ENCODE measurements at places on chromosomes 2 and 18.

DNA sequence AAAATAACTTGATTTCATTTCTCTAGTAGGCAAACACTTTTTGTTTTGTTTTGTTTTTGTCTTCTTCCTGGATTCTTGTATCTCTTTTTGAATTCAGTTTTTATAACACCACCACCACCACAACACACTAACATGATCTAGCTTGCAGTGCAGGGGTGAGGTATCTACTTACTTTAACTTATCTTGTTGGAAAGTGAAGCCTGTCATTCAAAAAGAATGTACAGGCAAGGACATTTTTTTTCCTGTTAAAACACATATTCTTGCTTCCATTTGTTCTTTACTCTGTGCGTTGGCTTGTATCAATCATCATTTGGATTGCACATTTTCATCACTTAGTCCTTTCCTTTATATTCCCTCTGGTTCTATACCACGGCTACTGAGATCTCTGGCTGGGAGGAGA, 824.2 kb downstream of the PLCL1 start:
- DNase-seq: no peak

- no peak for DNase-seq
Measured at GRCh38 chr2:174931724-174932123, 73.5 kb downstream of the CHN1 start.

- no peak for DNase-seq
Measured at GRCh38 chr2:183996825-183997793, 601.2 kb upstream of the ZNF804A start.

DNA sequence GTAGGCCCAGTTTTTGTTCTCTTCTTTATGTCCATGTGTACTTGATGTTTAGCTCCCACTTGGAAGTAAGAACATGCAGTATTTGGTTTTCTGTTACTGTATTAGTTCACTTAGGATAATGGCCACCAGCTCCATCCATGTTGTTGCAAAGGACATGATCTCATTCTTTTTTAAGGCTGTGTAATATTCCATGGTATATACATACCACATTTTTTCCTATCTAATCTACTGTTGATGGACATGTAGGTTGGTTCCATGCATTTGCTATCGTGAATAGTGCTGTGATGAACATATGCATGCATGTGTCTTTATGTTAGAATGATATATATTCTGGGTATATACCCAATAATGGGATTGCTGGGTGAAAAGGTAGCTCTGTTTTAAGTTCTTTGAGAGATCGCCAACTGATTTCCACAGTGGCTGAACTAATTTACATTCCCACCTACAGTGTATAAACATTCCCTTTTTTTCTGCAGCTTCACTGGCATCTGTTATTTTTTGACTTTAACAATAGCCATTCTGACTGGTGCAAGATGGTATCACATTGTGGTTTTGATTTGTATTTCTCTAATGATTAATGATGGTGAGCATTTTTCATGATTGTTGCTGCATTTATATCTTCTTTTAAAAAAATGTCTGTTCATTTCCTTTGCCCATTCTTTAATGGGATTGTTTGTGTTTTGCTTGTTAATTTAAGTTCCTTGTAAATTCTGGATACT, 22.9 kb downstream of the LTBP1 start:
- no peak for DNase-seq

DNA sequence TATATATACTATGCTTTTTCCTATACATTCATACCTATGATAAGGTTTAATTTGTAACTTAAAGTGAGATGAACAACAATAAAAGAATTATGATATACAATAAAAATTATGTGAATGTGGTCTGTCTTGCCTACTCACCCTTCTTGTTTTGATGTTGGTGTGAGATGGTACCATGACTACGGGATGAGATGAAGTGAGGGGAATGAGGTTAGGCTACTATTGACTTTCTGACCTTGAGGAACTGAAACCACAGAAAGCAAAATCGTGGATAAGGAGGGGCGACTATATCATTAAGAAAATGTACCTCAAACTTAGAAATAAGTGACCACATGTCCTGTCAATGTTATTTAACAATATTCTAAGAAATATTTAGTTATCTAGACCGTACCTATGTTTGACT, 103.9 kb upstream of the PPP1CB start:
- no peak for DNase-seq

DNA sequence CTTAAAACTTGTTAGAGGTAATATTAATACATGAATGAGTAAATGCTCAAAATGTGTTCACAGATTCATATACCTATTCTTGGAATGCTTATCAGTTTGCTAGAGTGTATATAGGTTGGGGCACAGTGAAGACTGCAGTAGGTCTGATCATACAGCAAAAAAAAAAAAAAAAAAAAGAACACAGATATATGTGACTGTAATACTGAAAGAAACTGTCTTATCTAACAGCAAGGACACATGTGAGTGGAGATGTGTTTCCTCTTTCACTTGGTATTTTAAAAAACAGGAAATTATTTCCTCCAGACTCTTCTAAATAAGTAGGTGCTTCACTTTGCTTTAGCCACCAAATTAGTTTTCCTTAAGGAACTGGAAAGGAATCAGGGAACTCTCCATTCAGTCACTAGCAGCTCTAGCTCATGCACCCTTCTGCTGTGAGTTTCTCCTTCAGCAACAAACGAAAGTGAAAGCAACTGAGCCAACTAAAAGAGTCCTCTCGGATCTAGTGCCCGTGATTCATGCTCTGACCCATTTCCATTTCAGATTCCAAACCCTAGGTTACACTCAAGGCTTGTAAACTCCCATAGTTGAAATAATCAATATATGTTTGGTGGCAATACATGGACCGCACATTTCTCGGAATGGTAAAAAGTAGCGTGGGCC, 98.5 kb downstream of the DSEL start:
- DNase-seq: no peak

- DNase-seq: no peak
Measured at GRCh38 chr2:204282081-204282480, 263.2 kb upstream of the PARD3B start.

GRCh38 chr2:222993920-222994650, 57.9 kb upstream of the KCNE4 start:
- DNase-seq: no peak

GRCh38 chr2:32991091-32991845, 44.5 kb downstream of the LTBP1 start:
- DNase-seq: no peak

GRCh38 chr2:111698743-111699554, 185.0 kb downstream of the ANAPC1 start:
- DNase-seq: no peak

DNA sequence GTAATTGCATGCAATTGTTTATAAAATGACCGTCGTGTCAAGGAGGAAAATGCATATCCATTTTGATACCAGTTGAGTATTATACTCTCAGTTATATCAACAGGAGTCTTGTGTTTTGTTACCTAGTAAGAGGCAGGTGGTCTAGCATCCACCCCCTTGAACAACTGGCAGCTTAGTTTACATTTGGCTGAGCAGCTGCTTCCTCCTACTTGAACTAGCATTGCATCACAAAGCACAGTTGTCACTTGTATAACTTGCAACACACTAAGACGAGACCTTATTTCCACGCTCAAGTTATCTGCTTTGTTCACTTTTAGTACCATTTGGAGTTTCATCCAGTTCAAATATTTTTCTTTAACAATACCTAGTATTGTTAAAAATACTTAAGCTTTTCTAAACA, 75.4 kb upstream of the UBE2E3 start:
- DNase-seq: no peak

DNA sequence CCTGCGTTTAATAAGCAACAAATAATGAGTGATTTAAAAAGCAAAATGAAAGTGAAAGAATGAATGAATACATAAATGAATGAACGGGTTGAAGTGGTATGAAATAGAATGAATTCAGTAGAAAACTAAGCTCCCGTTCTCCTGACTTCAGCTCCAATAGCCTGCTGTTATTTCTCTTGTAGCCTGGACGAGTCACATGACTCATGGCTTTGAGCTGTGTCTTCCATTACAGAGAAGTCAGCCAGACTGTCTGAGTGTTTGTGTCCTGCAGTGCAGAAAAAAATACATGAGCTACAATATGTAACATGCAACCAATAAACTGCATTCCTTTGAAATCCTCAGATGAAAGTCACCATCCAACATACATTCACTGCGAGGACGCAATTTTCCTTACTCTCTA, 21.2 kb downstream of the SCG2 start:
- DNase-seq: no peak

- DNase-seq: no peak
Measured at GRCh38 chr18:63236406-63236805, 83.2 kb downstream of the BCL2 start.

DNA sequence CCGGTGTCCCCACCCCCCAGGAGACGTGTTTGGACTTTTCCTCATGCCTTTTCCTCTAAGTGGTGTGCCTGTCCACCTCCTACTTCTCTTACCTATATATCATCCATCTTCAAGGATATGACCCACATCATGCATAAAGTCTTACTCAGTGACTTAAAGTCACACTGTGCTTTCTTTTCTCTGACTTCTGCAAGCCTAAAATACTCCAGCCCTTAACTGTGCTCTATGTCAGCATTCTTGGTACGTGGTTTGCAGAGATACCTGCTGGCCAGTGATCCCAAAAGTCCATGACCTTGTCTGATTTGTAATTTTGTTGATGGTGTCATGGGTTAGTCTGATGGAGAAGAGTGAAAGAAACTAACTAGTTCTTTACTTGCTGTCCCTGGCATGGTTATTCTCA, 393.6 kb upstream of the NRP2 start:
- DNase-seq: no peak

GRCh38 chr18:74498712-74499627, 2.8 kb downstream of the CNDP2 start:
- peak; percentile 61 for DNase-seq

DNA sequence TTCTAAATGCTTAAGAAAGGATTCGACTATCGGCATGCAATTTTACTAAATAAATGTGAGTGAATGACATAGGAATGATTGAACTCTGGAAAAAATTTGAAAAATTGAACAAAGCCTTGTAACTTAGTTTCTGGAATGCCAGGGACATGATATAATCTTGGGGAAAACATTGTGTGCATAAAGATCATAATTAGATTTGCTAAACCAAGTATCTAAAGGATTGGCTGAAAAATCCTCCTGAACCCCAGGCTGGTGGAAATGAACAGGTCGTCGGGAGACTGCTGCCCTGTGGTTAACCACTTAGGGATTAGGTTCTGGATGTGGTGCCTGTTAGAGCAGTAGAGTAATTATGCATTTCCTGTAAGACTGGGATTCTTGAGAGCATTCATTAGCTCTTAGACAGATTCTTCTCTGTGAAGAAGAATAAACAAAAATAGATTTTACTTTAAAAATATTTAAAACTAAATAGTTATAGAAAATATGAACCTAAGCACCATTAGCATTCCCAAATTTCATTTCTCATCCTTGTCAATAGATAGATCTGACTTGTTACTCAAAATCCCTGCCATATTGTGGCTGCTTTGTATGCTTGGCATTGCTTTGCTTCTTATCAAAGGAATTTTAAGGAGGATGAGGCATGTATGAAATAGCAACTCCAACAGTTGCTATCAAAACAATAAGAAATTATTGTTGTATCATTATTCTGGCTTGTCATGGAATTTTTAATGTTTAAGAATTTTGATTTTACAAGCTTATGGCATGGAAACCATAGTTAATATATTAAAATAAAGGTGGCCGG, 55.9 kb downstream of the LYPD6B start:
- no peak for DNase-seq

GRCh38 chr2:216286616-216287231, 85.6 kb downstream of the MARCHF4 start:
- DNase-seq: no peak

- no peak for DNase-seq
Measured at GRCh38 chr18:77700051-77700450, 450.4 kb downstream of the GALR1 start.

DNA sequence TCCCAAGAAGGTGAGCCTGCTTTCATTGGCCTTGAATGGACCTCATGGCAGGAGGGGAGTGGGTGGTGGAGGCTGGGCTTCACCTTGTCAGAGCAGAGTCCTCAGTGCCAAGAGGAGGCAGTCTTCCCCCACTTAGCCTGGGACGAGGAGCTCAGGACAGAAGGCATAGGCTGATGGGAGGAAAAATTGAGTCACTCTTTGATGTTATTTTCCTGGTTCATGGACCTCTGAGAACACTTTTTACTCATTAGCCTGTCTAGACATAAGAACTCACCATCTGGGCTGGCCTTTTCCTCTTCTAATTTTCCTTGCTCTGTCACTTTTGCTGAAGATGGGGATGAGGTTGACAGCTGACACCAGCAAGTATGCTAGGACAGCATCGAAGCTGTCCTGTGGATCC, 225.7 kb upstream of the TNP1 start:
- no peak for DNase-seq

- no peak for DNase-seq
Measured at GRCh38 chr2:168076731-168077130, 170.7 kb downstream of the STK39 start.

GRCh38 chr2:72289283-72289682, 141.6 kb upstream of the CYP26B1 start:
- no peak for DNase-seq

DNA sequence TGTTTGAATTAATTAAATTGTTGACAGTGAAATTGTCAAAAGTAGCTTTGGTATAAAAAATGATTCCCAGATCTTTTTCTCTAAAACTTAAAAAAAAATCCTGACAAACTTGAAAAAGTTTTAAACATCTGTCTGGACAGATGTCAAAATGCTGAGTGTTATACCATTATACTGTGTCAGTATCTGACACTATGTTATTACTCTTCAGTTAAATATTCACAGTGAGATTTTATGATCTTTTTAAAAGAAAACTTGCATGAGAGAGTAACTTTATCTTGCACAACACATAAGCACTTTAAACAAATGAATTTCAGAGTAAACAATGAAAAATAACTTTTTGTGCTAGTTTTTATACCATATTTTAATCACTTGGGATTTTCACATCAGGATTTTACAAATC, 167.4 kb downstream of the MEIS1 start:
- DNase-seq: no peak

GRCh38 chr2:237727363-237727762, 71.2 kb upstream of the RBM44 start:
- DNase-seq: no peak

GRCh38 chr2:235870515-235870914, 297.7 kb downstream of the GBX2 start:
- no peak for DNase-seq

DNA sequence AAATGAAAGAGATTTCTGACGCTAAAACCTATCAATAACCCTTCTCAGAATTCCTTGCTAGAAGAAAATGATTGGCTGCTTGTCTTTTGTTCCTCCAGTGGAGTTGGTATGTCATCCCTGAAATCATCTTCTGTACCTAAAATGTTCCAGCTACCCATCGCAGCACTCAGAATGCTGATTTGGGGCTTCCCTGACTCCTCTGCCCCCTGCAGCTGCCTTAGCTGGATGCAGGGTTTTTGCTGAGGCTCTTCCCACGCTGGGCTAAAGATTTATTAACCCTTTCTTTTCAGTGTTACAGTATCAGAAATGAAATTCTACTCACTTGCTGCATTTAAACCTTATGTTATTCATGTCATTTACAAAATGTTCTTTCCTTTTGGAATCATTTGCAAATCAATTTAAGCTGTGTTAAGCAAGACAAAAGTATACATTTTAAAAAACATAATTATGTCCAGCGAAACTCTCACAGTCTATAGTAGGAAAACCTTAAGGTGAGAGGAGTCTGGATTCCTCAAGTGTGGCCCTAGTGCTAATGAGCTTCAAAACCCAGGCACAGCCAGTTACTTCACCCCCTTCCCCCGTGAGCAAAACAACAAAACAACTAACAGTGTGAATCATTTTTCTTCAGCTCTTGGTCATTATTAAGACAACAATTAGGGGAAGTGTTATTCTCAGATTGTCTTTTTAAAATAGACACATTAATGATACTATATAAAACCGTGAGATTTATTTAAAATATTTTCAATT, 32.8 kb downstream of the PKP4 start:
- no peak for DNase-seq

Data from T follicular helper cell (primary cell).